Amniotic stem cell (primary cell): ENCODE measurements at places on chromosomes 12 and 14.

DNA sequence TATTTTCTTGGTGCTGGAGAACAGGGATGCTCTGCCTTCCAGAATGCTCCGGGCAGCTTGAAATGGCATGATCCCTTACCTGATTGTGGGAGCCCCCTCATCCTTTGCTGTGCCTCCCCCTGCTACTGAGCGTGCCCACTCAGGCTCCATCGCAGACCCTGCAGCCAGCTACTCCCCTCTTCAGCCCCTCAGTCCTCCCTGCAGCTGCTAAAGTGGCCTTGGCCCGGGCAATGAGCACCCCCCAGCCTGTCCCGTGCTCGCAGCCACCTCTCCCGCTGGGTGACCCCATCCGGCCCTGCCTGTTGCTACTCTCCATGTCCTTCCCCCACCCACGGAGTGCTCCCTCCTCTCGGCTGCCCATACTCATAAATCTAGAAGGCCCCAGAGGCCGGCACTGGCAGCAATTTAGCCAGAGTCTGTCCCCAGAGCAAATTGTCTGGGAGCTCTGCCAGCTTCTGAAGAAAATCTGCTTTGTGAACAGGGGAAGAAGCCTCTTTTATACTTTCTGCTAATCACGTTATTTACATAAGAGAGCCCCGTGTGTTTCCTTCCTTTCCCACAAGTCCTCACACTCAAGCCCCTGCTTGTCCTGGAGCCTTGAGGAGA is 143.7 kb upstream of the FRMD6 start:
- no peak for DNase-seq

DNA sequence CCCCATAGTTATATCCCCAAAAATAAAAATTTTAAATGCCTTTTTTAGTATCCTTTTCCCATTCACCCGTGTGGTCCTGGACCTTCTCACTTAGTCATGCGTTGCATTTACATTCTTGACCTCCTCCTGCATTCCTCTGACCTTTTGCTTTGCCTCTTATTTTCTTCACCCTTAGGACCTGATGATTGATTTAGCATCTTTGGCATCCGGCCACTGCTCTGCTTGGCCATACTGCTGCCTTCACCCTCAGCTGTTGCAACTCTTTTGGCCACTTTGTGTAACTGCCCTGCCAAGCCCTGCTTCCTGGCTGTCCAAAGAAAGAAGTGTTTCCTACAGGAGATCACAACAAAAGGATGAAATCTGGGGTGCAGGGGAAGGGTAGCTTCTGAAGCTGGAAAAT is 48.8 kb upstream of the SLC38A4 start:
- DNase-seq: no peak

DNA sequence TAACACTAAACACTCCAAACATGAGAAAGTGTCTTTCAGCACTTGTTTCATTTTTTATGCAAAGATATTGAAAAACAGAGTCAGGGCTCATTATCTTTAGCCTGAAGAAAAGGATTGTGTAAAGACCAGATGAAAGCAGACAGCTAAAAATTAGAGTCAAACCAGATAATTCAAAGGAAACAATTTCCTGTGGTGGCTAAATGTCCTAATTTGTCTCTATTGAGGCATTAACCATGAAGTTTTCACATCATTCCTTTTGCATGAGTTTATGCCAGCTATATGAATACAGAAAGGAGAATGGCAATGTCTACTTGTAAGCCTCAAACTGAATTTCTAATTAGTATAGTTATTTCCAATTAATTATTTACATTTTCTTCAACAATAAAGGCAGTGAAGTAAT is 338.5 kb downstream of the FSCB start:
- DNase-seq: no peak

DNA sequence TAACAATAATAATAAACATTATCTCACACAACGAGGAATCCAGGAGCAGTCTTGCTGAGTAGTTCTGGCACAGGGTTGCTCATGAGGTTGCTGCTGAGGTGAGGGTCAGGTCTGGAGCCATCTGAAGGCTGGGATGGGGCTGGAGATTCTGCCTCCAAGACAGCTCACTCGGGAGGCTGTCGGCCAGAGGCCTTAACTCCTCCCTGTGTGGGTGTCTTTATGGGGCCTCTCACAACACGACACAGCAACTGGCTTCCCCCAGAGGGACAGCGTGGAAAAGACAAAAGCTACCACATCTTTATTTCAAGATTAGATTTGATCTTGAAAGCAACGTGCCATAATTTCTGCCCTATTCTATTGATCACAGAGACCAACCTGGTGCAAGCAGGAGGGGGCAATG is 7.2 kb upstream of the CD4 start:
- no peak for DNase-seq

DNA sequence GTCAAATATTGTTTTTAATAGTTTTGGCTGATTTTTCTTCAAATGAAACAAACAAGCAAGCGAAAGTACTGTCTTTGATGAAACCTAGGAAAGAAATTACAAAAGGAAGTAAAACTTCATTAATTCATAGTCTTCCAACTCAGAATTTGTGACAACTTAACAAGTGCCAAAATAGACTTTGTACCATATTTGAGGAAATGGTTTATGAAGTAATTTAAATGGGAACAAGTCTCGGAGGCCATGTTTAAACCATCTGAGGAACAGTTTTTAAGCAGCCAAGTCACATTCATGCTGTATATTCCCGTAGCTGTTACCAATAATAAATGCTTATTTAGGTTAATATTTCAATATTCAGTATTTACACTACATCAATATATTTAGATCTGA is 745 bp upstream of the ARHGDIB start:
- DNase-seq: no peak

DNA sequence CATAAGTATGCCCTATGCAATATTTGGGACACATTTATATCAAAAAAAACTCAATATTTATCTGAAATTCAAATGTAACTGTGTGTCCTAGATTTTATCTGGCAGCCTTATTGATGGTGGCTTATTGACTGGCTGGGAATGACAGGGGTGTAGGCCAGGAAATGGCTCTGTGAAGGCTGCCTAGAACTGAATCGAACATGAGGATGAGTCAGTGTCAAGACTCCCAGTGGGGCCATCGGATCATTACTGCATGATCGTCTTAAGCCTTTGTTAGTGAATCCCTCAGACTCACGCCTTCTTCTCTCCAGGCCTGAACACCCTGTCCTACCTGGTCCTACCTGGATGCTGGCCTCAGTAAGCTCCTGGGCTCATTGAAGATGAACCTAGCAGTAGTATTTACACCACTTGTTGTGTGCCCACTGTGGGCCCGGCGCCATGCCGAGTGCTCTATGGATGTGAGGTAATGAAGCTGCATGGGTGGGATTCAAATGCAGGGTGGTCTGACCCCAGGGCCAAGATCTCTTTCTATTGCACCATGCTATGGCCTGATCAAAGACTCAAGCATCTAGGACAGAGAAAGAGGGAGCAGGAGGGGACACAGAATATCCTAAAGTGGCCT is 21.0 kb upstream of the FAIM2 start:
- DNase-seq: no peak

DNA sequence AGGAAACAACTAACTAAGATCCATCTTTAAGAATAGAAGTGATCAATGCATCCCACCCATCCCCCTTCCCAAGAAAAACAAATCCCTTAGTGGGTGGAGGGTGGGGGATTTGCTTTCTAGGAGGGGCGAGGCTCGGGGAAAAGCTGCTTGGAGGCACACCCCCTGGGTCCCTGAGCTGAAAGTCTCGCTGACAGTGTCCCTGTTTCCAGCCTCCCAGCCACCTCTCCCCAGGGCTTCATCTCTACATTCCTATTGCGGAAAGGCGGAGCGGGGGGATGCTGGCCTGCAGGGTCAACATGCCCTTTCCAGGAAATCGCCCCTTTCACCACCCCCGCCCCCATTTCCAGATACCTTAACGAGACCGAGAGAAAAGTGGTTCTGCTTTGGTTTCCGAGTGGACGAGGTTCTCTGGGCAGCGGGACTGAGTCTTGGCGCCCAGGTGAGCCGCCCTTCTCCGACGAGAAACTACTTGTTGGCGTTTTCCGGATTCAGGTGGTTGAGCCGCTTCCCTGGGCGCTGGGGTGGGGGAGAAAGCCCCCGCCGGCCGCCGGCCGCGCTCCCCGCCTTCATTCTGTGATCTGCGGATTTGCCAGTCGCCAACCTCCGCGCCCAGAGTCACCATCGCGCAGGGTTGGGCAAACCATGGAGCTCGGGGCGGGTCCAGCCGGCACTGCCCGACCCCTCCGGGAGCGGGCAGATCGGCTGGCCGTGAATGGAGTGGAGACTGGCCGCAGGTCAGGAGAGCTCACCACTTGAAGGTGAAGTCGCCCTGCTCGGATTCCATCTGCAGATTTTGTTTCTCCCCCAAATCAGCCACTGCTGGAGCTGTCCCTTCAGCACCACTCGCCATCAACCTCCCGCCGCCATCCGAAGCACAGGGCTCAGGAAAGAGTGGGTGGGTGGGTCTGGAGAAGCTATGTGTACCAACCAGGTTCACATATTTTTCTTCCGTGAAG is 505 bp downstream of the KCNC2 start:
- DNase-seq: no peak

- DNase-seq: no peak
Measured at GRCh38 chr12:12440784-12441428, 84.0 kb downstream of the BORCS5 start.

GRCh38 chr12:92639017-92639416 is 63.8 kb upstream of the PLEKHG7 start:
- DNase-seq: no peak

GRCh38 chr12:131487388-131488124 is 223.3 kb upstream of the SFSWAP start:
- no peak for DNase-seq

GRCh38 chr12:123934016-123934620 is 38.5 kb downstream of the CCDC92 start:
- no peak for DNase-seq

GRCh38 chr12:51390891-51391282 is 319 bp downstream of the GALNT6 start:
- DNase-seq: no peak

GRCh38 chr14:58898655-58899316 is 261.0 kb downstream of the DACT1 start:
- DNase-seq: peak; percentile 69

DNA sequence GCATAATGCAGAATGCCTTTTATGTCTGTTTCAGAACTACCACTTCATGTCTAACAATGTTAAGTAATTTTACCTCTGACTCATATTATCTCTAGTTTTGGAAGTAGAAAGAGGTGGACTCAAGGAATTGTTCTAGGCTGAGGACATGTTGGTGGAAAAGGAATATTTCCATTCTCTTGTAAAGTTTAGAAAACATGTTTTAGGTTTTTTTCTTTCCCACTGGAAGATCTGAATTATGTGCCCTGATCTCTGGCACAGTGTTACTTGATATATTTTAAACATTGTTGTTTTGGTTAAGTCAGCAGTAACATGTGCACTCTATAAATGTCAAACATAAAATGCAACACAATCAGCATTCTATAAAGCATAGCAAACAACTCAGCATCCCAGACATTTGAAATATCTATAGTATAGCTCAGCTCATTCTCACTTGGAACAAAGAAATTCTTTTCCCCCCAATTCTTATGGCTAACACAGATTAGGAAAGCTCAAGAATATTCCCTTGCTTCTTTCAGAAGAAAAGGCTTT is 202.3 kb downstream of the STXBP6 start:
- no peak for DNase-seq

GRCh38 chr12:50725011-50725942 is 38.6 kb upstream of the ATF1 start:
- no peak for DNase-seq

GRCh38 chr12:82695531-82695930 is 8.8 kb downstream of the TMTC2 start:
- no peak for DNase-seq

- no peak for DNase-seq
Measured at GRCh38 chr14:61076556-61076955, 95.5 kb downstream of the SLC38A6 start.

DNA sequence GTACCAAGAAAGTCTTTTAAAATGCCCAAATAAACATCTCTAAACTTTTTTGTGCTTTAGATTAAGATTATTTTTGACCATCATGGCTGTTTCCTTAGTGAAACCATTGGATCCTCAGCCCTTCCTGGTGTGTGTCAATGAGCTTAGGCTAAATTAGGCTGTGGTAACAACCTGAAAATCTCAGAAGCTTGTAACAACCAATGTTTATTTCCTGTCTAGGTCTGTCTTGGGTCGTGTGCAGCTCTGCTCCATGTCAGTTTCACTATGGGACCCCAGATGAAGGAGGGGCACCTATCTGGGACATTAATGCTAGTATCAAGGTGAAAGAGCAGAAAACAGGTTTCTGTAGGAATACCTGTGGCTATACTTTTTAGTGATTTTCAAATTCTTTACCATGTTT is 49.9 kb downstream of the KCNMB4 start:
- DNase-seq: no peak

DNA sequence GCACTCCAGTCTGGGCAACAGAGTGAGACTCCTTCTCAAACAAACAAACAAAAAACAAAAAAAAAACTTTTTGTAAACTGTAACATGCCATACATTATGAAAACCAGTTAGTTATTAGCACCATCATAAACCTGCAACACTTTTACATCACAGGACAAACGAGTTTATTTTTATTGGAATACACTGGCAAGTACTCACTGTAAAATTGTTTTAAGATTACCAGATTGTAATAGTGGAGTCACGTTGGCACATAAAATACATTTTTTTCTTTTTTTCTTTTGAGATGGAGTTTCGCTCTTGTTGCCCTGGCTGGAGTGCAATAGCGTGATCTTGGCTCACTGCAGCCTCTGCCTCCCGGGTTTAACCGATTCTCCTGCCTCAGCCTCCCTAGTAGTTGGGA is 15.7 kb downstream of the FKBP3 start:
- no peak for DNase-seq

DNA sequence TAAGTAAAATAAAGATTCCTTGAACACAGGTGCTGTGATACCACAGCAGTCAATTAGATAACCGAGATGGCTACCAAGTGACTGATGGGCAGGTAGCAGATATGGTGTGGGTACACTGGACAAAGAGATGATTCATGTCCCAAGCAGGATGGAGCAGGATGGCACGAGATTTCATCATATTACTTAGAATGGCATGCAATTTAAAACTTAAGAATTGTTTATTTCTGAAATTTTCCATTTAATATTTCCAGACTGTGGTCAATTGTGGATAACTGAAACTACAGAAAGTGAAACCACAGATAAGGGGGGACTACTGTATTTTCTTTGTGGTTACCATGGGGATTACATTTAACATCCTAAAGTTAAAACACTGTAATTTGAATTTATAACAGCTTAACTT is 7.5 kb upstream of the ZFP36L1 start:
- no peak for DNase-seq

- DNase-seq: no peak
Measured at GRCh38 chr14:41662780-41663472, 56.2 kb downstream of the LRFN5 start.
